ENCODE measurements at places on chromosomes 2 and 18.

- no peak for DNase-seq
Measured at GRCh38 chr2:223759569-223760430, 77.6 kb downstream of the AP1S3 start.

DNA sequence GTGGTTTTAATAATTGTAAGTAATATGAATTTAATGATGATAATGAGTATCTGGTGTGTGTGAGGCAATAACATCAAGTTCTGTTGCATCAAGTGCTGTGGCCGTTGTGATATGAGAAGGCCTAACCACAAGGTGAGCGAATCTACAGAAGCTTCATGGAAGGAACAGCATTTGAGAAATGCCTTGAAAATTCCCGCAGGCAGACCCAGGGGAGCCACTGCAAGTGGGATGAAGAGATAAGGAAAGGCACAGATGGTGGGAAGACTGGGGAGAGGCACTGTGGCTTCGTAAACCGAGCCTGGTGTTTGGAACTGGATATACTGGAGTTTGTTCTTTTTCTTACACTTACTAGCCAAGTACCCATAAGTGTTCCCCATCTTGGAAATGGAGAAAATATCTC is 357.5 kb downstream of the PTPRM start:
- DNase-seq, result no peak

DNA sequence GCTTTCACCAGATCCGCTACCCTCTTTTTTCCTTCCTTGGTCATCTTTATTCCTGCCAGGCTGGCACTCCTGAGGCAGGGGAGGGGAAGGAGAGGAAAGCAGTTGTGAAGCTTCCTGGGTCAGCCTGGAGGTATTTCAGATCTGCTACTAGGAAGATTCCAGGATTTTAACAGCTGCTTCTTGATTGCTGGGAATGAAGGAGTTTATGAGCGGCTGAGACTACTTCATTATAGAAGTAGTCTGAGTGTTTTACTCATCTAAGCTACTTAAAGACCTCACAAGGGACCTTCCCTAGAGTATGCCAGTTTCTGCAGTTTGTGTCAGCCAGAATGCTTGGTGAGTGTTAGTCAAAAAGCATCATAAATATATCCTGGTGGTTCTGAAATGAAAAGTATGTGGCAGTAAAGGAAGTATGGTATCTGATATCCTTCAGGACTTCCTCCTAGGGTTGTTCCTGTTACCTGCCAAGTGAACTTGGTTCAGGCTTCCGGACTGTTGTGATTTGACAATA is 1.9 kb downstream of the TANC1 start:
- DNase-seq, result no peak

DNA sequence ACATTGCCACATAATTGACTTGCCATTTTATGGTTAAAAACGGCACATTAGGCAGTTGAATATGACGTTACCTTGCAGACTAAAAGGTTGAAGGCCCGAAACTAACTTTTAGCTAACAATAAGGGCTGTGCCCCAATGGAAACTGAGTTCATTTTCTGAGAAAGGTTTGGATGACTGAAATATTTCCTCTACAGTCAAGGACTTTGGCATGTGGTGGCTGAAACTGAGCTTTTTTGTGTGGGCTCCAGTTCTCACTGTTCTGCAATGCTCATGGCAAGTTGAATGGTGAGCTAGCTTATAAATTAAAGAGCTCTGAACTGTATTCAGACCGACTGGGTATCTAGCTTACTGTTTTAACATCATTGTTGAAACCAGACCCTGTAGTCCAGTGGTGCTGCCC is 23.8 kb upstream of the TXNDC2 start:
- no peak for DNase-seq

DNA sequence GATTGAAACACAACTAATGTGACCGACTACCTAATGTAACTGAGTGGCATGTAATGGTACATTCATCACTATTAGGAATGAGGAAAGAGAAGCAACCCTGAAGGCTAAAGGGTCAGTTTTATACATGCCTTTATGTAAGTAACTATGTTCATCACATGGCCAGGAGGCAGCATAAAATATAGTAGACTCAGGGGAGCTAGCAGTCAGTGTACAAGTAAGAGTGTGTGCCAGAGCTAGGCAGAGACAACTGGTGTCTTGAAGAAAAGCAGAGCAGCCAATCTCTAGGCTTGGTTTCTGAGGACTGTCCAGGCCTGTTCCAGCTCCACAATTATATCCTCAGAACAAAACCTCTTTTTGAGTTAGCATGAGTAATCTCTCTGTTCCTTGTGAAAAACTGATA is 18.1 kb downstream of the SMAD2 start:
- no peak for DNase-seq

- no peak for DNase-seq
Measured at GRCh38 chr2:31535768-31536167, 45.0 kb downstream of the SRD5A2 start.

- no peak for DNase-seq
Measured at GRCh38 chr2:239021651-239022436, 174.0 kb downstream of the TWIST2 start.

- no peak for DNase-seq
Measured at GRCh38 chr18:49074505-49074904, 123.7 kb upstream of the SMAD7 start.

GRCh38 chr2:160005908-160006307 is 56.5 kb downstream of the PLA2R1 start:
- no peak for DNase-seq

GRCh38 chr18:13500227-13500865 is 226.0 kb downstream of the FAM210A start:
- no peak for DNase-seq

DNA sequence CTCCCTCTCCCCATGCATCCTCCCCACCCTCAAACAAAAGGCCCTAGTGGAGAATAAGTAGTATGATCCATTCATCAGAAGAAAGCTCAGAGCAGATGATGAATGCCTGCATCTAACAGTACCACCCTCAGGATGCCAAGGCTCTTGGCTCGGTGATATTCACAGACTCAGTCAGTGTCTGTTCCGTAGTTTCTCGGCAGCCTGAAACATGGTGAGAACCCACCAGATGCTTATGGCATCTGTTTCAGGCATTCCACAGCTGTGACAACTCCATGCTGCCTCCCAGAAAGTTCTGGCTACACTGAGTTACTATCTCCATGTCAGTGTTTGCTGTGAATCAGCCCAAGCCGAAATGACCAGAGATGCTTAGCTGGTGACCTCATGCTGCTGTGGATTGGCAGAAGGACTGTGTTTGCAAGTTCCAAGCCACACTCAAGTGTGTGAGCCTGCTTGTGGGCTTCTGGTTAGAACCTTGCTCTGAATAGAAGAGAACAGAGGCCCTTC is 83.9 kb downstream of the WDSUB1 start:
- DNase-seq, result no peak

GRCh38 chr2:234770031-234770506 is 181.7 kb upstream of the SH3BP4 start:
- no peak for DNase-seq

DNA sequence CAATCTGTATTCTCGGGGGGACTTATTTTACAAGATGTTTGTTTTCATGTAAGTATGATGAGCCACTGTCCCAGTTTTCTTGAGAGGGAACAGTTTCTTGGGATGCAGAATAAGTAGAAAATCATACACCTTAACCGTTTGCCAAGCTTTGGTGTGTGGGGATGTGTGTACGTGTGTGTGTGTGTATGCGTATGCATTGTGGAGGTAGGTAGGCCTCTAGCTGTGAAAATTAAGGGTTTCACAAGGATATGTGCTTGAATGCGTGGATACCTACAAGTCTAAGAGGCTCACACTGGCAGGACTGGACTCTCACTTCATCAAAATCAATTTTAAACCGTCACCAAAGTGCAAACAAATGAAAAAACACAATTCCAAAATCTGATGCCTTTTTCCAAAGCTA is 204.2 kb upstream of the RBMS1 start:
- no peak for DNase-seq
